Frontal cortex (tissue), 4 donors: ENCODE measurements at places on chromosomes 12 and 14. TPM values are rescaled to one million over a fixed set of nuclear protein-coding genes. Genes with fewer than 3 reads are reported as not detected.

GRCh38 chr12:46391630-46392029 lies 19.1 kb upstream of the SLC38A2 start:
- no peak for DNase-seq

Gene ESR2
- 1.2 TPM for total RNA-seq

Gene PTGER2
- total RNA-seq = under 0.01 TPM

Gene BATF
- 0.82 TPM for total RNA-seq

DNA sequence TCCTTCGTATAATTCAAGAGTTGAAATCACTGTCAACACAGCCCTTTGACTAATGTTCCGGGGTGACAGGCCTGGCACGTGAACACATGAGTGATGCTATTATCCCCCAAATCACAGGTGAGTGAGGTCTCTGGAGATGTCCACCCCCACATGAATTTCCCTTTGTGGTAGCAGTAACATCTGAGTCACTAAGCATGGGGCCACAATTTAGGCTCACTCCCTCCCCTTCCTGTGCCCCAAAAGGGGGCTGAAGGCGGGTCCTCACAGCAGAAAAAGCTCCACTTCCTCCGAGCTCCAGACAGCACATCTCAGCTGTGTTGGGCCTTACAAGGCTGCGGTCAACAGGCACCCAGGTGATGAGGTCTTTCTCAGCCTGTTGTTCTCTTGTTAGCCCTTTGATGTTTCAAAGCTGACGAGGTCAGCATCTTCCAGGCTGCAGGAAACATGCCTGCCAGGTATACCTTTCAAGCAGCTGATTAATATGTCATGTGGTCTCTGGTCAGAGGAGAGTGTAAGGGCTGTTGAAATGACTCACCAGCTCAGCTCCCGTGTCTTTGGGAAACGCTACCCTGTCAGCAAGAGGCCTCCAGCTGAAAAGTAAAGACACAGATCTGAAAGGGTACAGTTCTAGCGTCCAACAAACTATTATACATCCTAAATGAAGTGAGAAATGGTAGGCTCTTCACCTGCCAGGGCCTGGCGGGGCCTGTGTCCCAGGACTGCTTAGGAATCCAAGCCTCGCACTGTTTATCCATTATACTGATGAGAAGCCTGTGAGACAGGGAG lies 107.3 kb downstream of the ZFP36L1 start:
- no peak for DNase-seq

DNA sequence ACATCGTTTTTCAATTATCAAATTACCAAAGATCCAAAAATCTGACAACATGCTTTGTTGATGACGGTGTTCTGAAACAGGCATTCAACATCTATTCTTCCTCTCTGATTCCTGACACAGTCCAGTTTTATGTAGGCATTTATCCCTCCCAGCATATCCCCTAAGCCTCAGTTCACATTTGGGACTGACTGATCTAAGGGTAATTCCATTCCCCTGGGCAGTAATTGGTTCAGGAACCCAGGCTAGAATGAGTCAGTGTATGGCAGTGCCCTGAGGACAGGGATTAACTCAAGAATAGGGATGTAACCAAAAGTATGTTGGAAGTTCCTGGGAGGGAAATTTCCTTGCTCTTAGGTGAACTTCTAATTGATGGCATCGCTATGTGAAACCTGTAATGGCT lies 10.3 kb upstream of the PCNX1 start:
- DNase-seq = no peak

Gene SYCP3
- 0.82 TPM for total RNA-seq

GRCh38 chr14:99360774-99361595 lies 89.0 kb upstream of the BCL11B start:
- DNase-seq = no peak

GRCh38 chr14:102138535-102138934 lies 1.2 kb upstream of the WDR20 start:
- peak; percentile 33 for DNase-seq

GRCh38 chr14:101120641-101121507 lies 217.4 kb upstream of the RTL1 start:
- DNase-seq = peak; percentile 32

- no peak for DNase-seq
These were observed 58.2 kb downstream of the SAMD4A start for GRCh38 chr14:54625112-54625511.

- no peak for DNase-seq
These were observed 147.4 kb downstream of the RASSF9 start for GRCh38 chr12:85688837-85689236.

GRCh38 chr14:53124786-53125185 lies 28.3 kb downstream of the DDHD1 start:
- no peak for DNase-seq

DNA sequence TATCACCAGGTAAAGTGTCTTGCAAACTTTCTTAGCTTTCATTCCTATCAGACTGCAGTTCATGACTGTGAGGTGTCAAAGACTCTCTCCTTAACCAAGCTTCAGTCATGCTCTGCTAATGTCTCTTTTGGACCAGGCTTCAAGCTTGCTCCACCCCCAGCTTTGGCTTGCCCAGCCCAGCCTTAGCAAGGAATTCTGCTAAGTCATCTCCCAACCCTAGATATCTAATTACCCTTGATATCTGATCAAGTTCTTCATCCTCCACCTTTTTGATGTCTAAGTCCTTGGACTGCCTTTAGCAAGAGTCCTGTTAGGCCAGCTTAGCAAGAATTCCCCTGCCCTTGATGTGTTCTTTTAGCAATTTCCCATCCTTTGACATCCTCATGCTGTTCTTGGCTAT lies 108.9 kb upstream of the FGD4 start:
- no peak for DNase-seq

DNA sequence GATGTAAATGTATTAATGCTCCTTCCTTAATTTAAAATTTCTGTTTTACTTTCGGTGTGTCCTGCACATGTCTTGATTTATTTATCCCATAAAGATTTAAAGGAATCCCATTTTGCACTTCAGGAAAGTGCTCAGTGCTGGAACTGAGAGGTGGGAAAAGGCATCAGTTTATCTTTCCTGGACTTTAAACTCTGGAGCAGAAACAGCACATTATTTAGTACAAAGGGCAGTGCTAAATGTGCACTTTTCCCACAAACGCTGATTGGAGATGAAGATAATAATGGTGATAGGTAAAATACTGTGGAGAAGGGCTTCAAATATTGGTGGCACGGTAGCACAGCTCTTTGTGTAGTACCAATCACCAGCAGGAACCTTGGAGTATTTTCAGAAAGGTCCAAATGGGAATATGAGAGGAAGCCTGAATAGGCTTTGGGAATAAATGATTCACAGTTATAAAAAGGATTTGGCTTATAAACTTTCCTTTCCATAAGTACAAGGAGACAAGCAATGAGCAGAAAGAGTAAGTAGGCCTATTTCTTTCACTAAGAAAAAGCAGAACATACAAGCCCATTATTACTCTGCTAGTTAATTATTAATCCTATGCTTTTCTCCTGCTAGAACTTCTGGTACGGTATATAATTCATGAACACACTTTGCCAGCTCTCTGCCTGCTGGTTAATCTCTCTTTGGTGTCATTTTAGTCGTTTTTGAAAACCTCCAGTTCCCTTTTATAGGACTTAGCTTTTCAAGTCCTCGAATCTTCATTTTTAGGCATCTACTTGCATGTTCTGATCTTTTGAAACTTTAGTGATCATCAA lies 58.3 kb downstream of the SLC15A5 start:
- no peak for DNase-seq

GRCh38 chr12:17204289-17205054 lies 598.5 kb upstream of the LMO3 start:
- no peak for DNase-seq

Gene MIPOL1
- 33.8 TPM for total RNA-seq

DNA sequence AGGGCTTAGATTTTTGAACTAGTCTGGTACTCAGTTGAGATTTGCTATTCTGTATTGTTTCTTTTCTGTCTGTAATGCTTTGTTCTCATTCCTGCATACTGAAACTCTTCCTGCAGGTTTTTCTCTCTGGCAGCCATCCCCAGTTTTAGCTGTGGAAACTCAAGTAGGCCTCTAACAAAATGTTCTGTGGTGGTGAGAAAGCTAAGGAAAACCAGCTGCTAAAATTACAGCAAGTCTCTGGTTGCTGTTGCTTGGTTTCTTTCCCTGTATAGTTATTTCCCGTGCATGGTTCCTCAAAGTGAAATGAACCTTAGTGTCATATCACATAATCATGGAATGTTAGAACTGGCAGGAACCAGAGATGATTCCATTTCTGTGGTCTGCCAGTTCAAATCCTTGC lies 442.5 kb downstream of the NRXN3 start:
- no peak for DNase-seq

Gene LHX5
- 0.41 TPM for total RNA-seq

DNA sequence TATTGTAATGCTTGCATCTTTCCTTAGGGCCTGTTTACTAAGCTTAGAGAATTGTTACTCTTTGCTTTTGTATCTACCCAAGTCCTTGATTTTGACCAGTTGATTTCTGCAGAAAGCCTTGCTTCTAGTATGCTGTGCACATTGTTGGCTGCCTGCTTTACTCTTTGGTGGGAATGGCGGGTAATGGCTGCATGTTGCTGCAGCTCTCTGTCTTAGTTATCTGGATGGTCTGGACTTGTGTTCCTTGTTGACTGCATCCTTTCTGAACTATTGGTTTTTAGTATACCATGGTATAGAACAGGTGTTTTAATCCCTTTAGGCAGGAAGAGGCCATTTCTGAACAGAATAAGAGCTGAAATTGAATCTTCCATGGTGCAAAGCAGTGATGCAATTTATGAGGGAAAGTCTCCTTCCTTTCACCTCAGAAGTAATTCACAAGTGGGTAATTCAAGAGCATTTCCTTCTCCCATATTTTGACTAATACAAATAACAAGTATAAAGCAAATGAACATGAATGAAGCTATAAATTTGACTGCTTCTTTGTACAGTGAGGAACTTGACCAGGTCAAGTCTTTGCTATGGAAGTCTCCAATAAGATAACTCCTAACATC lies 466.4 kb downstream of the NPAS3 start:
- DNase-seq = no peak

Gene ANAPC7
- total RNA-seq = 44.0 TPM

Gene C12orf75
- total RNA-seq = 41.6 TPM

DNA sequence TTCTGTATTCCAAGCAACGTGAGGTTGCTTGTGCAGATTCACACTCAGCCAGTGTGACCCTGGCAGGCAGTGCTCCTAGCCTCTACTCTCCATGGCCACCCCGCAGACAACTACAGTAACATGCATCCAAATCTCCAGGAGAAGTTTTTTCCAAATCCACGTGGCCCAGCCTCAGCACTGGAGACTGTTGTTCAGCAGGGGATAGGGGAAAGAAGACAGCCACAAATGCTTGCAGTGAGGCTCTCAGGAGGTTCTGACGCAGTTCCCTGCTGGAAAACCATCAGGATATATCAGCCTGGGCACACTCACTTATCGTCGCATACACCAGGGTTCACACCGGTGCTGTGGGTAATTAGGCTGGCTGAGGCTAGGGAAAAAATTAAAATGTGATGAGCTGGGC lies 16.2 kb downstream of the IQSEC3 start:
- no peak for DNase-seq

Gene RNASE1
- total RNA-seq = 12.2 TPM

DNA sequence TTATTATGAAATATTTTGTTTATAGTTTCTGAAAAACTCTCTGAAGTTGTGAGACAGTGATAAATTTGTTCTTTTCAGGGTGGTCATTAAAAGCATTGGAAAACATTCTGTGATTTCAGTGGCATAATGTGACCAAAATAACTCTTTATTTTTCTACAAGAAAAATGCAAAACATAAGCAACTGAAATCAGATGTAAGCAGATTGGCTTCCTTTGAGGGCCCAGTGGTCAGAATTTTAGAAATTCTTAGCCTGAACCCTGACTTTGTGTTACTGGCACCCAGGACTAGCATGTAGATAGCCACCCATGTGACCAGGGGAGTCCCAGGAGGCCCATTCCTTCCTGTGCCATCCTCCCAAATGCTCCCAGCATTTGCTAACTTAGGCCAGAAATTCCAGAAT lies 145.6 kb upstream of the SLC38A2 start:
- no peak for DNase-seq

Gene KCNH3
- total RNA-seq = 3.7 TPM

DNA sequence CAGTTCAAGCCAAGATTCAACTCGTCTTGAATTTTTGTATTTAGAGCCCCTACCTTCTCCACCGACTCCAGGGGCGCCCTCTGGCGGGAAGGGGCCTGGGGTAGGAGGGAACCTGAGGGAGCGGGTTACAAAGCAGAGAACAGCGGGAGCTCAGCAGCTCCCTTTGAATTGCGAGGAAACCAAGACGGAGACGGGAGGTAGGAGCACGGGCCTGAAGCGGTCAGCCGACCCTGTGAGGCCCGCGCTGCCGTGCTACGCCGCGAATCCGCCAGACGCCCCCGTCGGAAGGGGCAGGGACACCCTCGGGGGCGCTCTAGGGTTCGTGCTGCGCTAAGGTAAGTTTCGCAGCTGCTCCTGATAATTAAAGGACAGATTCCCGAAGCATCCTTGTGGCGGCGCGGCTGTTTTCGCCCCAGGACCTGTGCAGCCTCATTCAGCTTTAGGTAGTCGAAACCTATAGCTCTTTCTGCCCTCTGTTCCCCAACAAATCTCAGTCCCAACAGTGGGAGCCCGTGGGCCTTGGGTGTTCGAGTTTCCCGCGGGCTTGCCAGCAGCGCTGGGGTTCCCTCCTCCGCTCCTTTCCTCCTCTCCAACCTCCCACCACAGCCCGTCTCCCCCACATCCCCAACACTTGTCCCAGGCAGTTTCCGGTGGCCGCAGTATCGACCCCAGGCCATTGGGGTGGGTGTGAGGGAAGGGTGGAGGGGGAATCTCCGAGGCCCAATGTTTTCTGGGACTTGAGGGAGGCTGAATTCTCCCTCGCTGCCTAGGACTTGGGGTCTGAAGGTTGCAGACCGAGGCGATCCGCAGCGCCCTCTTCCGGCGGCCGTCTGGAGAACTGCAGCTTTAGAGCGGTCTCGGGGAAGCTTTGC lies 5.1 kb upstream of the NKX2-1 start:
- peak; percentile 20 for DNase-seq

- no peak for DNase-seq
These were observed 25.8 kb upstream of the MSI1 start for GRCh38 chr12:120394483-120395367.

Gene SERPINA6
- not detected for total RNA-seq

- DNase-seq = no peak
These were observed 417 bp downstream of the GLS2 start for GRCh38 chr12:56487448-56488040.

- no peak for DNase-seq
These were observed 21.0 kb downstream of the ANAPC5 start for GRCh38 chr12:121331248-121331647.

DNA sequence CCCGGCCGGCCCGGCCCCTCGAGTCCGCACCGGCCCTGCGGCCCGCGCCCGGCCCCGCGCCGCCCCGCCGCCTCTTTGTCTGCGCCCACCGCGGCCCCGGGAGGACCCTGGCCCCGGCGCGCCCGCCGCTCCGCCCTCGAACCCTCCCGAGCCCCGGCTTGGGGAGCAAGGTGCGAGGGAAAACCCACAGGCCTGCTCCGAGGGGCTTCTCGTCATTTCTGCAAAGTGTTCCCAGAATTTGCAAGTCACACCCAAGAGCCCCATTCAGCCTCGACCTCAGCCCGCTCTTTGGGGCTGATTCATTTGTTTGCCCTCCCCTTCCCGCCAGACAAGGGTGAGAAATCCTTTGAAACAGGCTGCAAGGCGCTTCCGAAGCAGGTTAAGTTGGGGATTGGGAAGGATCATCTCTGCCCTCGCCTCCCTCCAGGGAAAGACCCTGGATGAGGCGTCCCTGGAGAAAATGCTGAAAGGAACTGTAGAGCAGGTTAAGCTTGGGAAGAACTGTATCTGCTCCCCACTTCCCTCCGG lies 325 bp upstream of the CLIP1 start:
- no peak for DNase-seq
